Choroid plexus epithelial cell (primary cell): ENCODE measurements at places on chromosomes 11 and 22.
A peak's percentile ranks its signal among the peaks of the same experiment; 100 is the strongest.

GRCh38 chr11:18736590-18737148 lies 10.7 kb upstream of the IGSF22 start:
- no peak for DNase-seq

- peak; percentile 12 for DNase-seq
These were observed 6.6 kb upstream of the OR4B1 start for GRCh38 chr11:48210052-48210451.

GRCh38 chr22:27416511-27417420 lies 384.8 kb downstream of the MN1 start:
- DNase-seq, result peak; percentile 82

DNA sequence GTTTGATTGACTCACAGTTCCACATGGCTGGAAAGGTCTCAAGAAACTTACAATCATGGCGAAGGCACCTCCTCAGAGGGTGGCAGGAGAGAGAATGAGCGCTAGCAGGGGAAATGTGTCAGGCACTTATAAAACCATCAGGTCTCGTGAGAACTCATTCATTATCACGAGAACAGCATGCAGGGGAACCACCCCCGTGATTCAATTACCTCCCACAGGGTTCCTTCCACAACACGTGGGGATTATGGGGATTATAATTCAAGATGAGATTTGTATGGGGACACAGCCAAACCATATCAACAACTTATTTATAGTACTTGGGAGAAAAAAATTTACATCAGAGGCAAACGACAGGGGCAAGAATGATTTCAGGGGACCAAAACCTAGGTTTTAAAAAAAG lies 3.0 kb downstream of the ME3 start:
- DNase-seq, result no peak

GRCh38 chr22:44436736-44437135 lies 61.3 kb downstream of the RTL6 start:
- DNase-seq, result no peak

GRCh38 chr11:122599434-122599833 lies 56.1 kb upstream of the UBASH3B start:
- DNase-seq, result no peak

DNA sequence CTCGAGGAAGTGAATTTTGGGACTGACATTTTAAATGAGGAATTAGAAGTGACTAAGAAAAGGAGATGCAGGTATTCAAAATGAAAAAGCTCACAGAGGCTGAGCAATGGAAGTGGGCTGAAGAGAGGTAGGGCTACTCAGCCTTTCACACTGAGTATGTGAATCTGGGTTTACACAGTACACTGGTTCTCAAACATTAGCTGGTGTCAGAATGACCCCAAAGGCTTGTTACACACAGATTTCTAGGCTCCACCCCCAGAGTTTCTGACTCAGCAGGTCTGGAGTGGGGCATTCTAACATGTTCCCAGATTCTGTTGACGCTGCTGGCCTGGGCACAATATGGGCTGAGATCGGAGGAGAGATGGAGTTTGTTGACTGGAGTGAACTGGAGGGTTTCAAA lies 32.8 kb downstream of the CADM1 start:
- DNase-seq, result no peak

DNA sequence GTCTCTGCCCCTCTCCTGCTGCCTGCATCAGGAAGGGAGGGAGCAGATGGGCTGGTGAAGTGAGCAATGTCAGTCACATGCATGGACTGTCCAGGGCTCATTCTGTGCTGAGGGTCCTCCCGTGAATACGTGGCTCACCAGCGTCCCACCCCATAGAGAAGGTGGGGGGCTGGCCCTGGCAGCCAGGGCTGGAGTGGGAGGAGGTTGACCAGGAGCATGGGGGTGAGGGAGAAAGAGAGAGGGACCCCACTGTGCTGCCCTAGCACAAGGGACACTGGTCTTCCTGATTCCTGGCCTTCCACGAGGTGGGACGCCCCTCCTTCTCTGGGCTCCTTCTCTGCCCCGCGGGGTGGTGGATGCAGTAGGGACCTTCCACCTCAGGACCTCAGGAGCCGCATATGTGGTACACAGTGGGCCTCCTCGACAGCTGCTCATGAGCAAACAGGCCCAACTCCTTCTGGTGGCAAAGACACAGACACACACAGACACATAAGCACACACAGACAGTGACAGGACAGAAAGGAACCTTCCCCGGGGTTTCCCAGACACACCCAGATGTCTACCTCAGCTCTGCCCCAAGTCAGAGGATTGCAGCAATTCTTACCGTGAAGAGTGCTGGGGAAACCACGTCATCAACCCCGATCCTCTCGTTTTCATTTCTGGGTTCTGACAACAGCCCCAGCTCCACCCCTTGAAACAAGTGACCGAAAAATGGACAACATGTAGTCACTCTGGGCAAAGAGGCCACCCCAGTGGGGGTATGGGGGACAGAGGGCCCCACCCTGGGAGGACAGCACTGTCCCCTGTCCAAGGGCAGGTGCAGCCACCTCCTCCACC lies 3.6 kb upstream of the APOBEC3A start:
- no peak for DNase-seq

DNA sequence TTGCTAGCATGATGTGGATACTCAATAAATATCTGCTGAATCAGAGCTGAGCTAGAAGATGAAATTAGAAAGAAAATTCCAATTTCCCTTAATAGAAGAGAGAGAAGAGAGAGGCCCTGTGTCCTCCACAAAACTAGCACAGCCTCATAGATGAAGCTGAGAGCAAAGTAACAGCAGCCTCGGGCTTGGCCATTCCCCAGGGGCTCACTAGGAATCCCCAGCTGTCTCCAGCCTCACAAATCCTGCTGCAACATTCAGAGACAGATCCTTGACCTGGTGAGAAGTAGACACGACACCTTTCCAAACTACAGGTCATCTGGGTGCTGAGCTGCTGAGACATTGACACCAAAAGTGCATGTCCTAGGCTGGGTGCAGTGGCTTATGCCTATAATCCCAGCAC lies 26.1 kb upstream of the IRAG1 start:
- DNase-seq, result no peak

DNA sequence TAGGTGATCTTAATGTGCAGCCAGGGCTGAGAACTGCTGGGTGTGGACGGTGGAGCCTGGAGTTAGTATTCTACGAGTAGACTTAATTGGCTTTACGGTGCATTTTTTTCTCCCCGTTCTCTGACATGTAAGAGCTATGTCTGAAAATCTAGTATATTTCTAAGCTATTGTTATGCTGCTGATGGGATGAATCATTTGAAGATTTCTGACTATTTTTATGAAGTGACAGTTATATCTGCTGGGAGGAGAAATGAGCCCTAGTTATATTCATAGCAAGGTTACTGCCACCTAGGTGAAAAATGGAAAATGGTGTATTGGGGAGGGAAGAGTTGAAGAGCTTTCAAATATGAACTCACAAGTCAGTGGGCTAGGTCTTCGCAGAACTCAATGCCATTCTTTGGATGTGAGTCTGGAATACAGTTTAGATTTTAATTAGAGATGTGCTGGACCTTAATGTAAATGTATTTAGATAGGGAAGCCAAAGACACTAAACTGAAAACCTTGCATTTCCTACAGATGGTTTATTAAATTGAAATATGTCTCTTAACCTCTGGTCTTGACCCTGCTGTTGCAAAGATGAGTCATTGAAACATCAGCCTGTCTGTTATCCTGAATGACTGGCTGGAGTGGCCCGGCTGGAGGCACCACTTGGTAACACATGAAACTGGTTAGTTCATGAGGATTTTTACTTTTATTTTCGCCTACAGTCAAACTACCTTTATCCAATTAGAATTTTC lies 293.7 kb downstream of the DDX10 start:
- peak; percentile 85 for DNase-seq

GRCh38 chr22:44042249-44043218 lies 18.4 kb downstream of the PARVB start:
- no peak for DNase-seq

- DNase-seq, result peak; percentile 28
These were observed 33.4 kb downstream of the INSC start for GRCh38 chr11:15148169-15148568.
